ENCODE measurements at places on chromosomes 2 and 18.

GRCh38 chr2:18379870-18380269 lies 180.6 kb downstream of the RDH14 start:
- DNase-seq: no peak

GRCh38 chr2:35081622-35082015 lies 1274.0 kb upstream of the CRIM1 start:
- no peak for DNase-seq

GRCh38 chr2:29213888-29214291 lies 98.7 kb downstream of the CLIP4 start:
- no peak for DNase-seq

GRCh38 chr18:45825258-45826044 lies at the start of gene SIGLEC15:
TSS of gene SIGLEC15 (plus strand) at chr18:45825675. CDS start at chr18:45825729, 54 bp downstream.
- DNase-seq: no peak

- DNase-seq: no peak
These were observed 750.2 kb downstream of the SLC4A3 start for GRCh38 chr2:220377482-220378155.

GRCh38 chr2:174839662-174840061 lies 75.4 kb upstream of the CHRNA1 start:
- no peak for DNase-seq

- peak; percentile 13 for DNase-seq
These were observed 60.1 kb upstream of the GLI2 start for GRCh38 chr2:120675460-120676130.

GRCh38 chr18:79884294-79884962 lies 67.0 kb downstream of the SLC66A2 start:
- no peak for DNase-seq
